ENCODE measurements at places on chromosomes 7 and 10.

DNA sequence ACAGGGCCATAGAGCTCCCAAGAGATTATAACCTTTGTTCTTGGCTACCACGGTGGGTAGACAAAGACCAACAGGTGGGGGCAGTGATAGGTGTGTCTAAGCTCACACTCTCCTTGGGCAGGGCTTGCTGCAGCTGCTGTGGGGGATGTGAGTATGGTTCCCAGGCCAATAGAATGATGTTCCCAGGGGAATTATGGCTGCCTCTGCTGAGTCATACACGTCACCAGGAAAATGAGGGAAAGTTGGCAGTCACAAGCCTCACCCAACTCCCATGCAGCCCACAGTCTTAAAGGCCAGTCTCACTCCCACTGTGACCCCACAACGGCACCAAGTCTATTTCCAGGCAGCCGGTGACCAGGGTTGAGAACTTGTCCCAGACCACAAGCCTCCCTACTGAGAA lies 453.4 kb upstream of the PODXL start:
- no peak for DNase-seq

GRCh38 chr10:79130846-79131245 lies 62.1 kb downstream of the ZMIZ1 start:
- DNase-seq = no peak

DNA sequence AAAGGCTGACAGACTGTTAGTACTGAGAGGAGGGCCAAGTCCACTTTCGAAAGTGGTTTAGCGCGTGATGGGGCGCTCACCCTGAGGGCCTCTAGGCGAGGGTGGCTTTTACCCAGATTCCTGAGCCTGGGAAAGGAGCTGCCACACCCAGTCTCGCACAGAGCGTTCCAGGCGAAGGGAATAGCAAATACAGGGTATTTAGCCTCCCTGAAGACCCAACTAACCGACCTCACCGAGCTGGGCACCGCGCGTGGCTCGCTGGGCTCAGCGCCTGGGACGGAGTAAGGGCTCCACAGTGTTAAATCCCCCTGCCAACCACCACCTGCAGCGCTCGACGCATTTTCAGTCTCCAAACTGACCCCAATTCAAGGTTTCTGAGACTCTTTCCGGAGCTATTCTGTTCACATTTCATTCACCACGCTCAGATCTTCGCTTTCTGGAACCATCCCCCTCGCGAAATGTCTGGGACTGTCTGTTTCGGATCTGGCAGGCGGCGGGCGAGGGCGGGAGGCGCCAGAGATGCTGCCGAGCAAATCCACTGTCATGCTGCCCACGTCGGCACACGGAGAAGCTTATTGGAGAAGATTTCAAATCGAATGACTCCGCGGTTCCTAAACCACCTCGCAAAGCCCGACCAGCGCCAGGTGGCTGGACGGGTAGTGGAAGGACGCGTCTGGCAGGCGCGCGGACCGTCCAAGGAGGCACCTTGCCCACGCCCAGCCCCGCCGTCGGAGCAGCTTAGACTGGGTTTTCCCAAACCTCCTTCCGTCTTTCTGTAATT lies 1.4 kb upstream of the OSBPL3 start:
- DNase-seq = peak; percentile 56

- no peak for DNase-seq
These were observed 70.2 kb downstream of the SORCS3 start for GRCh38 chr10:104711302-104711721.

GRCh38 chr7:73999664-74000435 lies 28.1 kb upstream of the ELN start:
- DNase-seq = no peak

GRCh38 chr10:77919713-77920108 lies 6.8 kb downstream of the DLG5 start:
- DNase-seq = no peak

DNA sequence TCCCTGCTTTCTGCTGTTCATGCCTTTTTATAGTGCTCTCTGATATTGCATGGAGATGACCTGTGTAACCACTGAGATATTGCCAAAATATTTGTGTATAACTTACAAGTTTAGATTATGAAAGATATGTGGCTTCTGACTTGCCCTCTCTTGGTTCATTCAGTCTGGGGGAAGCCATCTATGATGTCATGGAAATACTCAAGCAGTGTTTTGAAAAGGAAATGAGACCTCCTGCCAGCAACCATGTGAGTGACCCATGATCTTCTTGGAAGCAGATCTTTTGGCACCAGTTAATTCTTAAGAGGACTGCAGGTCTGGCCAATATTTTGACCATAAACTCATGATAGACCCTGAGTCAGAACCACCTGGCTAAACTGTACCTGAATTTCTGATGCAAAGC lies 183.0 kb downstream of the THSD7A start:
- DNase-seq = no peak
